ENCODE measurements at places on chromosomes 5 and 9.

DNA sequence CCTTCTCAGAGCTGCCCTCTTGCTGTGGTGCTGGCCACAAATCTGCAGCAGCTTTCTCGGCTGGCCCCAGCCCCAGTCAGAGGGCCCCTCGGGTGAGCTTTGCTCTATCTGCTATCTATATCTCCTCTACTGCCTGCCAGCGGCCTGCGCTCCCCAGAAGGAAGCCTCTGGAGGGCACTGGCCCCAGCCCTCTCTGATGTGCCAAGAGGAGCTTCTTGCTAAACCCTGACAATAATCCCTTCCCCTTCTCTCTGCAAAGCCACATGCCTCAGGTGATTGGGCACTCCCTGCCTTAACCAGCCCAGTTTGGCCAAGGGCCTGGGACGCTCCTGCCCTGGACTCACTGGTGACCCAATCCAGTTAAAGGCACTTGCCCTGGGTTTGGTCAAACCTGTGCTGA lies 42.7 kb downstream of the CAMK2A start:
- DNase-seq = no peak

DNA sequence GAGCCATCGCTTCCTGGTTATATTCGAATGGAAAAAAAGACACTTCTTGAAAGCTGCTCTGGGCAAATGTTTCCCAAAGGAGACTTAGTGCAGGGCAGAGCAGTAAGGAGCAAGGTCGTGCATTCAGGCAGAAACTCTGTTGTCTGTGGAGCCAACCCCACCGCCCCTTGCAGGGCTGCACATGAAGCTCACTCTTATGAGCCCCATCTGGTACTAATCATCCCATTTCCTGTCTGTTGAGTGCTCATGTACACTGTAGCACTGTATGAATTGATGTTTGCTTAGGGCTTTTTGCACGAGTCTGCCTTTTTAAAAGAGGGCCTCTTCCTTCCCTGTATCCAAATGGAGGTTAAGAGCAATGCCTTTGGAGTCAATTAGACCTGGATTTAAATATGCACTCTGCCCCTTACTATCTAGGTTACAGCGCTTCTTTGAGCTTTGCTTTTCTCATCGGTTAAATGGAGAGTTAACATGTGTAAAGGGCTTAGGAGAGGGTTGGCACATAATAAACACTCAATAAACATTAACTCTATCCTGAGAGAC lies 25.4 kb downstream of the HMHB1 start:
- no peak for DNase-seq

DNA sequence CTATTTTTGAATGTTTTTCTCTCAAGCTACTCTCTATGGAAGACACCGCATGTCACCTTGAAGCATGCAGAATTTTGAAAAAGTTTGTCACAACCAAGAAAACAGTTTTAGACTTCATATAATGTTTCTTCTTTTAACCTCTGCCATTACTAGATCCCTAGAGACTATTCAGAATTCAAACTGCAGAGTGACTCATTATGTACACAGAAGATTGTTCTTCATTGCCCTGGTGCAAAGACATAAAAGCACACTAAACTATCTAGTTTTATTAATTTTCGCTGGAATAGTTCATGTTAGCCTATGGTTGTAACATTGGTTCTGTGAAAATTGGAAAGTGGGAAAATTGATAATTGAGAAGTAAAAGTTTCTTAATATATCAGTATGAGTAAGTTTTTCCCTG lies 18.4 kb downstream of the F2RL2 start:
- no peak for DNase-seq

DNA sequence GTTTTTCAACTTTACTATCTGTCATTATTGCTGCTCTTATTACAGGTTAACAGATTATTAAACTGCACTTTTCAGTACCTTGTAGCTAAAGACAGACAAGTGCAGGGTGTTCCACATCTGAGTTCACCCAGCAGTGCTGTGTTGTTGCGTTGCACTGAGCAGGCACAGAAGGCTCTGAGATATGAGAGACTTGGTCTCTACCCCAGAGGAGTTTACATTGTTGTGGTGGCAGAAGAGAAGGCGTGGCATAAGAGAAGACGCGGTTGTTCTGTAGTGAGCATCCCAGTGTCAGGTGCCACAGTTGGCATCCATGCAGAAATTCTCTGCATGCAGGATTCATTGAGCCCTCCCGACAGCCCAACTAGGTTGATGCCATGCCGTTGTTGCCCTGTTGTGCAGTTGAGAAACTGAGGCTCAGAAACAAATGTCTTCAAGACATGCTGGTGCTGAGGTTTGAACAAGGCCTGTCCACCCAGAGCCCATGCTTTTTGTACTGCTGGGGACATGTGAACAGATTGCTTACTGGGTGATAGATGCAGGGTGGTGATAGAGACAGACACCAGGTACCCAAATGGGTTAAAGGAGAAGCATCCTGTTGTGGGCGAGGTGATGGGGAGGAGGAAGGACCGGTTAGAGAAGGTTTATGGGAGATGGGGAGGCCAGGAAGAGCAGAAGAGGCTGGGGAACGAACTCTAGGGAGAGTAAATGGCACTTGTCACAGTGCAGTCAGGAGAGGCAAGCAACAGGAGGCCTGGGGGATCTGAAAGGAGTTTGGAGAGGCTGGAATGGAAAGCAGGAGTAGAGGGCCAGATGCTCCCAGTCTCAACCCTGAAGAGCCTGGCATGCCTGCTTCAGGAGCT lies 8.2 kb downstream of the ABL1 start:
- DNase-seq = peak; percentile 63
